Activated CD4-positive, alpha-beta T cell treated with anti-CD3 and anti-CD28 coated beads for 36 hours (primary cell): ENCODE measurements at places on chromosomes 2 and 18. TPM values are rescaled to one million over a fixed set of nuclear protein-coding genes. Genes with fewer than 3 reads are reported as not detected.

- no peak overlapping the region for H3K27ac ChIP-seq
- H3K36me3 ChIP-seq = no peaks in the 10 kb centered on the region
- DNase-seq = no peak
- no peaks in the 10 kb centered on the region for H3K27me3 ChIP-seq
- no peaks in the 10 kb centered on the region for H3K4me1 ChIP-seq
Observed at GRCh38 chr2:134648586-134648985, 70.2 kb downstream of the TMEM163 start.

Gene NYAP2
- not detected for total RNA-seq

- peaks cover 58% of the 10 kb centered on the region for H3K27me3 ChIP-seq
- H3K36me3 ChIP-seq = no peaks in the 10 kb centered on the region
- no peak overlapping the region for H3K4me3 ChIP-seq
- peaks cover 11% of the 10 kb centered on the region for H3K4me1 ChIP-seq
Observed at GRCh38 chr2:110114831-110115255, 779 bp downstream of the MALL start.

GRCh38 chr2:20185176-20186022 lies 39.5 kb downstream of the SDC1 start:
- peaks cover 2% of the 10 kb centered on the region for H3K27me3 ChIP-seq
- H3K27ac ChIP-seq = no peak overlapping the region
- no peaks in the 10 kb centered on the region for H3K36me3 ChIP-seq
- no peak overlapping the region for H3K4me3 ChIP-seq
- DNase-seq = no peak

Gene CBLN2
- total RNA-seq = not detected

- DNase-seq = no peak
- H3K4me3 ChIP-seq = no peak overlapping the region
- no peak overlapping the region for H3K27ac ChIP-seq
Observed at GRCh38 chr2:187917535-187917934, 363.3 kb upstream of the TFPI start.

GRCh38 chr18:26287644-26288043 lies 61.4 kb downstream of the TAF4B start:
- H3K27ac ChIP-seq = no peak overlapping the region
- no peak overlapping the region for H3K4me3 ChIP-seq
- H3K27me3 ChIP-seq = no peaks in the 10 kb centered on the region
- H3K36me3 ChIP-seq = peaks cover 41% of the 10 kb centered on the region

DNA sequence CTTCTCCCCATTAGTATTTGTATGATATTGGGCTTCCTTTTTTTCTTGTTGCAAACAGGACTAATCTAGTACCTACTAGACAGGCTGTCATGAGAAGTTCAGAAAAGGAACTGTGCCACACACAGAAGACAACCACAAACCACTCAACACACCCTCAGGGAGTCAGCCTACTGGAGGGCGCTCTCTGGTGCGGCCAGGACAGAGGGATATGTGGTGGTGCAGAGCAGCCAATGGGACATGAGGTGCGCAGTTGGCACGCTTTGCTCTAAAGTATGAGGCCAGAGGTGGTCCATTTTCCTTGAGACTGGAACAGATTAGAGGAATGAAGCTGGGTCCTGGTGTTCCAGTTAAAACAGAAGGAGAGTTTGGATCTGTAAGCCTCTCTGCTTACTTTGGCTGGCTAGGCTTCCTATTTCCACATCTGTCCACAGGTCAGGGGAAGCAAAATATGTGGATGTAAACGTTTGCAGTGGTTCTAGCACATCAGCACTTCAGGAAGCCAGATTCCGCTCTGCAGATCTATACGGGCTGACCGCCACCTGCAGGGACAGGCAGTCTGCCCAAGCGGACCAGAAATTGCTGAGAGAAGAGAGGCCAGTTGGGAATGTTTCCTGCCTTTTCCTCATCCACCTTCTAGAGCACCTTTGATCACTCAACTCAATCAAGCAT lies 114.1 kb downstream of the GFPT1 start:
- no peaks in the 10 kb centered on the region for H3K36me3 ChIP-seq
- peaks cover 31% of the 10 kb centered on the region for H3K27me3 ChIP-seq
- no peaks in the 10 kb centered on the region for H3K4me1 ChIP-seq
- no peak overlapping the region for H3K27ac ChIP-seq
- no peak for DNase-seq

DNA sequence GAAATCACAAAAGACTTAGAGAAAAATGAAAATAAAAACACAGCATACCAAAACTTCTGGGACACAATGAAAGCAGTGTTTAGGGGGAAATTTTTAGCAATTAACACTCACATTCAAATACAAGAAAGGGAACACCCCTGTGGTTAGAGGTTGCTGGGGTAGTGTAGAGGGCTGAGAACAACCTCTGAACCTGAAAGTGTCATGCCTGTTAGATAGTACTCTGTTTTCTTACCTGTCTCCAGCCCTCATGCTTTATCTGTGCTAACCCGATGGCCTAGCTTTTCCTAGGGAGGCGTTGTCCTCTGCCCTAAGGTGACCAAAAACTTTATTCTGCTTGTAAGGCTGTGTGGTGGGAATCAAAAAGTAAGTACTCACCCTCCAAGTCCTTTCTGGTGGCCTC lies 122.6 kb upstream of the OTX1 start:
- no peak overlapping the region for H3K27ac ChIP-seq
- H3K27me3 ChIP-seq = no peaks in the 10 kb centered on the region
- no peaks in the 10 kb centered on the region for H3K4me1 ChIP-seq

DNA sequence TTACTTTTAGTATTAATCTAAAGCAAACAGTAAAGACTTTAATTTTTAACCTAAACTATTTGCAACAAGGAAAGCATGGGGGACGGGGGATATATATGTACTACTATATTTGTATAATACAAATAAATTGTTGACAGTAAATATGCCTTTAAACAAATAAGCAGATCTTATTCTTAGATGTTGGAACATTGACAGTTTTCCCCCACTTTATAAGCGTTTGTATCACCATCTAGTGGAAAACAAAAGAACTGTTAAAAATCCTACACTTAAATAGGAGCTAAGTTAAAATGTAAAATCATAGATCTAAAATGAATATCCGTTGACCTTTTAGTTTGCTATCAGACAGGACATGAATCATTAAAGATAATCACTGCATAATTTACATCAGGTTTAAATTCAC lies 50.0 kb downstream of the RBBP8 start:
- peaks cover 7% of the 10 kb centered on the region for H3K4me1 ChIP-seq
- H3K27ac ChIP-seq = no peak overlapping the region
- DNase-seq = no peak
- peaks cover 34% of the 10 kb centered on the region for H3K36me3 ChIP-seq
- H3K4me3 ChIP-seq = no peak overlapping the region

DNA sequence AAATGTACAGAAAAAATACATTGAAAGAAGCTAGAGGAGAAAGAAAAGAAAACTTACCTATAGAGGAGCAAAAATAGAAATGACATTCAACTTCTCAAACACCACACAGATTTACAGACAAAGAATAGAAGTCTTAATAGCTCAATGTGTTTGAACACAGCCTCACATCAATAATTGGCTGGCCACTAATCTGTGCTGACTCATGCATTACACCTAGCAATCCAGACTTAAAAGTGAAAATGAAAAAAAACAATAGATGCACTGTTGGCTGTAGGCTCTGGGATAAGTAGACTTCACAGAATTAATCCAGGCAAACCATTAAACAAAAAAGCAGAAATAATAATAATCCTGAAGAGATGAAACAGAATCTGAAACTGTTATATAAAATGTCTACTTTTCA lies 961.3 kb upstream of the CELF4 start:
- no peaks in the 10 kb centered on the region for H3K27me3 ChIP-seq
- no peaks in the 10 kb centered on the region for H3K36me3 ChIP-seq
- DNase-seq = no peak
- H3K27ac ChIP-seq = no peak overlapping the region
- no peaks in the 10 kb centered on the region for H3K4me1 ChIP-seq

GRCh38 chr2:219469186-219469724 lies 29.4 kb upstream of the GMPPA start:
- no peak for DNase-seq
- no peak overlapping the region for H3K4me3 ChIP-seq
- no peaks in the 10 kb centered on the region for H3K36me3 ChIP-seq
- no peaks in the 10 kb centered on the region for H3K4me1 ChIP-seq
- no peak overlapping the region for H3K27ac ChIP-seq

Gene UGT1A5
- not detected for total RNA-seq

DNA sequence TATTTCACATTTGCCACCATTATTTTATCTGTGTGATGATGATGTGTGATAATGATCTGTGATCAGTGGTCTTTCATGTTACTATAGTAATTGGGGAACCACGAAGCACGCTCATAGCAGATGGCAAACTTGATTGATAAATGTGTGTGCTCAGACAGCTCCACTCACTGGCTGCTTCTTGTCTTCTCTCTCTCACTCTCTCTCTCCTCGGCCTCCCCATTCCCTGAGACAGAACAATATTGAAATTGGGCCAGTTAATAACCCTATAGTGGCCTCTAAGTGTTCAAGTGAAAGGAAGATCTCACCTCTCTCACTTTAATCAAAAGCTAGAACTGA lies 60.7 kb upstream of the RAPGEF4 start:
- H3K27ac ChIP-seq = no peak overlapping the region
- H3K36me3 ChIP-seq = no peaks in the 10 kb centered on the region
- peaks cover 6% of the 10 kb centered on the region for H3K4me1 ChIP-seq
- no peak overlapping the region for H3K4me3 ChIP-seq
- DNase-seq = no peak

- H3K27me3 ChIP-seq = no peaks in the 10 kb centered on the region
- H3K4me3 ChIP-seq = no peak overlapping the region
- H3K27ac ChIP-seq = no peak overlapping the region
- no peaks in the 10 kb centered on the region for H3K4me1 ChIP-seq
- DNase-seq = no peak
Observed at GRCh38 chr18:41655074-41655473, 300.0 kb upstream of the PIK3C3 start.

DNA sequence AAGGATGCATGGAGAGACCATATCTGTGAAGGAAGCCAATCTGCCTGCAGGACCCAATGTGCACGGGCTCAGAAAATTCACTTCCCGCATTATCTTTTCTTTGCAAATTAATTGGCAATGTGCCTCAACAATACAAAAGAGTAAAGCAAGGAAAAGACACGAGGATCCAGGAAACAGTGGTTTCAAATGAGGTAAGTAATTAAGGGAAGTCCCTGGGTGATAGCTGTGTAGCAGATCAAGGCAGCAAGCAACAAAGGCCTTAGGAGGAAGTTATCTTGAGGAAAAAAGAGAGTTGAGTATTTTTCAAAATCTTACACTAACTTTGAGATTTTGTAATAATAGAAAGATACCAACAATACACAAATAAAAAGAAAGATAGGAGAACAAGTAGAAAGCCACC lies 44.3 kb upstream of the TGIF1 start:
- H3K27ac ChIP-seq = no peak overlapping the region
- H3K27me3 ChIP-seq = no peaks in the 10 kb centered on the region
- no peaks in the 10 kb centered on the region for H3K36me3 ChIP-seq
- no peak for DNase-seq
- no peak overlapping the region for H3K4me3 ChIP-seq
- peaks cover 18% of the 10 kb centered on the region for H3K4me1 ChIP-seq

DNA sequence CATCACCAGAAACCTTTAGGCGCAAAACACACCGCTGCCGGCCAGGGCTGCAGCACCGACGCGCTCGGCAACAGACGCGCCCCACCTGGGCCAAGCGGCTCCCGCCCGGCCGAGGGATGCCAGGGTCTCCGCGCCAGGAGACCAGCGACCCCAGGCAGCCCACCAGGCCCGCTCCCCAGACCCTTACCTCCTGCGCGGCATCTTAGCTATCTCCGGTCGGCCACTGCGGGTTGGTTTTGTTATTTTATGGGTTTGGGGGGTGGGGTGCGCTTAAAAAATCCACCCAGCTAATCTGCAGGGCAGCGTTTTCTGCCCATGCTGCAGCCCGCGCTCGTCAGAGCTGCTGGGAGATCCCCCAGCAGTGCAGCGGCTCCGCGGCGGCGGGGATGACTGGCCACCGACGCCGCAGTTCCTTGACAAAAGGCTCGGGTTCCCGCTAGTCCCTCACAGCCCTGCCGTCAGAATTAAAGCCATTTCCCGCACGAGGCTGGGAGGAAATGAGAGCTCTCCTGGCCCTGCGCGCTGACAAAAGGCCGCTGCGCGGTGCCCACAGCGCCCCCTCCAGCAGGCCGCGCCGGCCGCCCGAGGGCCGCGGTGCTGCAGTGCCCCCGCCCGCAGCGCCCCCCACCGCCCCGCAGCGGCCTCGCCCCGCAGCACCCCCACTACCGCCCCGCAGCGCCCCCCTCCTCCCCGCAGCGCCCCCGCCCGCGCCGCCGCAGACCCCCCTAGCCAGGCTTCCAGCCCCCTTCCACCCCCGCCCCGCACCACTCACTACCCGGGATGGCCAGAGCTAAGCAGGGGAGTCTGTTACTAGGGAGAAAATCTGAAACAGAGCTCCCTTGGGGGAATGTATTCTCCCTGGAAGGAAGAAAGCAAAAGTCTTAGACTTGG lies at the start of gene ADD2:
TSS of gene ADD2 (minus strand) at position 502 of the 891 bp plus-strand sequence. CDS start 61,792 bp downstream, outside the sequence.
- H3K4me3 ChIP-seq = peak within 1 kb of the TSS; percentile 84
- peaks cover 18% of the 10 kb centered on the region for H3K4me1 ChIP-seq
- DNase-seq = peak; percentile 85
- peak within 1 kb of the TSS; percentile 88 for H3K27ac ChIP-seq

DNA sequence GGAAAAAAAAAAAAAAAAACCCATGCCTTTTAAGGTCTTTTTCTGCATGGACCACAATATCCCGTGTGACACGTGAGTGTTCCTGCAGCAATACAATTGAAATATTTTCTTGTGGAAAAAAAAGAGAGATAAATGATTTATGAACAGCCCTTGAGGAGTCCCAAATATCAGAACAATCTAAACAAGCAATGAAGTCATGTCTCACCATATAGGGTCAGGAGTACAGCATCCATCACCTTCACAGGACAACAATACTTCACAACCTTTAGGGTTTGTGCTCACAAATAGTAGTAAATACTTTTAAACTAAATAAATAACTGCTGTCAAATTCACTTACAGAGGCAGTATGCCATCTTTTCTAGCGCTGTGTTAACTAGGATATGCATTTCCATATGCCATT lies 87.9 kb downstream of the ZEB2 start:
- H3K27me3 ChIP-seq = no peaks in the 10 kb centered on the region
- peaks cover 5% of the 10 kb centered on the region for H3K36me3 ChIP-seq
- DNase-seq = no peak
- H3K4me1 ChIP-seq = peaks cover under 1% of the 10 kb centered on the region
- H3K4me3 ChIP-seq = no peak overlapping the region

- no peak overlapping the region for H3K27ac ChIP-seq
- H3K4me3 ChIP-seq = no peak overlapping the region
- H3K27me3 ChIP-seq = peaks cover 8% of the 10 kb centered on the region
Observed at GRCh38 chr2:2166881-2167280, 164.2 kb downstream of the MYT1L start.

GRCh38 chr2:239518286-239519088 lies 117.7 kb upstream of the HDAC4 start:
- no peak for DNase-seq
- no peak overlapping the region for H3K27ac ChIP-seq
- no peaks in the 10 kb centered on the region for H3K36me3 ChIP-seq

Gene GTF2A1L
- not detected for total RNA-seq

DNA sequence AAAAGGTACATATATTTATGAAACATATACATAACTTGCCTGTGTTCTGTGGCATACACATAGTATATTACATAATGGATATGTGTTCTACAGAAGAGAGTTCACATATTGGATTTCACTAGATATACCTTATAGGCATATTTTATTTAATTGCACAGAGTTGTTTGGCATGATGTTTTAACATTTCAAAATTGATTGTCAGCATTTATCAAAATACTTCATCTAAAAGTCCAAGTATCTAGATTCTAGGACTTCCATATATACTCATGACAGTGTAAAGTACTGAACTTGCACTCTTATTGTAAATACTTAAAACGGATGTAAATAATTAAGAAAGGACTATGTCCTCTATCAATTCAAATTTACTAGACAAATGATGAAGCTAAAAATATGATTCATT lies 995.3 kb upstream of the LRRTM1 start:
- no peaks in the 10 kb centered on the region for H3K4me1 ChIP-seq
- no peak for DNase-seq
- H3K27ac ChIP-seq = no peak overlapping the region
- no peaks in the 10 kb centered on the region for H3K27me3 ChIP-seq
- no peak overlapping the region for H3K4me3 ChIP-seq
